ENCODE measurements at places on chromosomes 6 and 20.

GRCh38 chr20:46755483-46756413 lies 46.3 kb downstream of the SLC2A10 start:
- DNase-seq = no peak

GRCh38 chr6:16800341-16800740 lies 39.1 kb upstream of the ATXN1 start:
- no peak for DNase-seq

DNA sequence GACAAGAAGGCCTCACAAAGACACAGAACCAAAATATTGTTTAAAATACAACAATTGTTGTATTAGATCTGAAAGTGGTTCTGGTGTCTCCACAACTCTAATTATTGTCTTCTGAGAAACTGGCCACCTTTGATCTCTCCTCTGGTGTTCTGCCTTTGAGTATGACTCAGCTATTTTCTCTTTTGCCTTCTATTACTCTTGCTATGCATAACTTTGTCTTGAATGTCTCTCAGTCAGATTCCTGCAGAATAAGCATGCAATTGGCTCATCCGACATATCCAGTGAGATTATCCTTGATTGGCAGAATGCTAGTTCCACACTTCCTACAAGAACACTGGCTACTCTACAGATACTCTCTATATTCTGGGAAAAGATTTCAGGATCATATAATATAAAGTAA lies 14.3 kb upstream of the EPM2A start:
- DNase-seq = no peak

DNA sequence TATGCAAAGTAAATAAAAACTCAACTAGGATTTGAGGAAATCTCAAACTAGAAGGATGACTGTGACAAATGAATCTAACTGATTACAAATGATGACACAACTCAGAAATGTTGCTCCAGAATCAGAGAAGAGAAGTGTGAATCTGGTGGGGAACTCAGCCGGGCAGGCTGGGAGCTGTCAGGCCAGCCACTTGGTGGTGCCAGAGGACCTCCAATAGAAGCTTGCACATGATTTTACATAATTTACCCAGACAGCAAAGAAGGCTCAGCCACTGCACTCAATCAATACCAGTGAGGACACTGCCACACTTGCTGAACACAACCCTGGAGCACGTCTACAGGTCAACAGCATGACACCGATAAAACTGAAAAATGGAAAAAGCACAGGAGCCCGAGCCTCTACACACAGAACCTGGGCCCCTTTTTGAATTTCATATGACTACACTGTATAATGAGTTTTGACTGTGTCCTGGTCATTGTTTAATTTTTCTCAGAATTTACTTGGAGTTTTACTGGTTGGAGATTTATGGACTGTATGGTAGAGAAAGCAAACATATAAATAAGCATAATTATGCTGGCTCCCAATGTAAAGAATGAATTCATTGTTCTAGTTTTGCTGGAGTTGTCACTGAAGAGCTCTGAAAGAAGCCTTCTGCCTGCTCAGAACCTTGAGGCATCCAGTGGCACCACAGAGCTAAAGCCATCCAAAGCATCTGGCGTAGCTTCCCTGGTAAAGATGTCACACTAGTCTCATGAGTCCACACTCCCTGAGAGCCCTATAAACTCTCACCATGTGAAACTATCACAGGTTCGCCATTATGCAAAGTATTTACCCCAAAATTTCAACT lies 296.5 kb downstream of the THBS2 start:
- peak; percentile 13 for DNase-seq

DNA sequence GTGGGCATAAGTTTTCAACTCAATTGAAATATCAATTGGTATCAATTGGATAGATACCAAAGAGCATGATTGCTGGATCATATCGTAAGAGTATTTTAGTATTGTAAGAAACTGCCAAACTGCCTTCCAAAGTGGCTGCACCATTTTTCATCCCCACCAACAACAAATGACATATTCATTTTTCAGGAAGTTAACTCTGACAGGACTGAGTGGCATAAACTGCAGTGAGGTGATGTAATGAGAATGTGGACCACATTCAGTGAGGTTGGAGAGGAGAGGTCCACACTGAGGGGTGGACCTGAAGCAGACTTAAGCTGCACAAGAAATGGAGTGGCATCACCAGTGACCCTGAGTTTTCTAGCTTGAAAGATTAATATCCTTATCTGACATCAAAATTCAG lies 11.6 kb upstream of the CALHM6 start:
- no peak for DNase-seq

GRCh38 chr6:82068721-82069120 lies 178.8 kb downstream of the IBTK start:
- no peak for DNase-seq

- DNase-seq = no peak
Measured at GRCh38 chr6:81997090-81997926, 244.8 kb upstream of the TENT5A start.

DNA sequence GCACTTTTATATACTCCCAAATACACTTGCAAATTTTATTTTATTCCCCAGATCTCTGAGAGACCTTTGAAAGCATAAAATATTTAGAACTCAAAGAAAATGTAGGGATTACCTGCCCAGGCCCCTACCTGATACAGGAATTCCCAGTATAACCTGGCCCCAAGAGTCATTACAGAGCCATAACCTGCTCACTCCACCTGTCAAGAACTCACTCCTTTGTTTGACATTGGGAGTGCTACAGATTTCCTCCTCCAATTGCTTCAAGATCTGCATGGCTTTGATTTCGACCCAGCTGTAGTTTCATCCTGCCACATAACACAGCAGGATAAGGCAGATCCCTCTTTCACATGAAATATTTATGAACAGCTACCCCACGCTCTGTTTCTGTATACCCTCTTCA lies 96.1 kb upstream of the SLC2A12 start:
- DNase-seq = no peak

GRCh38 chr6:17289630-17290061 lies 8.5 kb downstream of the RBM24 start:
- no peak for DNase-seq

GRCh38 chr6:169976301-169977081 lies 225.1 kb downstream of the ERMARD start:
- no peak for DNase-seq

GRCh38 chr20:31640259-31640658 lies 2.5 kb downstream of the COX4I2 start:
- DNase-seq = no peak

GRCh38 chr20:59031564-59032022 lies 542 bp downstream of the ATP5F1E start:
- no peak for DNase-seq

- no peak for DNase-seq
Measured at GRCh38 chr6:26545627-26546026, 7.5 kb downstream of the HMGN4 start.

Measured in stimulated activated CD4-positive, alpha-beta T cell treated with anti-CD3 and anti-CD28 coated beads, Interleukin-2, amount 100 ng/mL, for 4 hours (primary cell).